ENCODE measurements at places on chromosomes 12 and 14.

DNA sequence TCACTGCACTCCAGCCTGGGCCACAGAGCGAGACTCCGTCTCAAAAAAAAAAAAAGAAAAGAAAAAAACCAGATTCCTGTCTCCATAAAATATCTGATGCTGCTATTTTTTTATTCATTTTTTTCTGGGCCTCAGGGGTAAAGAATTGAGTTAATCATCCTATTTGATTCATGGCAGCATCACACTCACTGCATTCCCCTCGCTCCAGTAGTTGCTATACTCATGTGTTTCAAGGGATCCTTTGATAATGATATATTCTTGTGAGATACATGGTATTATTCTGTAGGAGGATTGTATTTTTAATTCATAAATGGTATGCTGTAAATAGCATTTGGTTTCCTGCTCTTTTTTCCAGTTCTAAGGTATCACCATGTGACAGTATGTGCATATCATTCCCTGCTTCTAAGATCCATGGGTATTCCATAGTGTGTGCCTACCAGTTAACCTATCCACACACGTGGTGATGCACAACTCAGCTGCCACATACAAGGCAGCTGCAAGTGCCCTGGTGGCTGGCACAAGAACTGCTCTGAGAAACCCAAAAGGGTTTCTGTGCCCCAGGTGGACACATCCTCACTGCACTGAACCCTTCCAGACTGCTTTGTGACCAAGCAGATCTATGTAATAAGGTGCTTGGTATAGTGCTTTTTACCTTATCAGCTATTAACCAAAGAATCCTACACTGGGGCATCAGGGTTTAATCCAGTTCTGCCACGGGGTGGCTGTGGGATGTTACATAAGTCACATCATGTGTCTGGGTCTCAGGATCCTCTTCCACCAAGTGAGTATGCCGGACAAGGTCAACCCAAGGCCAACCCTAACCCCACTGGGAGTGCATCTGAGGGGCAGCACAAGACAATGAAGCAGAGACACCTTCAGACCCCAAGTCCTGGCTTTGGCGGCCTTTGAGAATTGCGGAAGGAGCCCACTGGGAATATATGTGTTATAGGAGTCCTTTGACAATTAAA, 74.6 kb downstream of the ZFP36L1 start:
- DNase-seq, result no peak

GRCh38 chr12:95607642-95608041, 56.4 kb upstream of the USP44 start:
- DNase-seq, result no peak

DNA sequence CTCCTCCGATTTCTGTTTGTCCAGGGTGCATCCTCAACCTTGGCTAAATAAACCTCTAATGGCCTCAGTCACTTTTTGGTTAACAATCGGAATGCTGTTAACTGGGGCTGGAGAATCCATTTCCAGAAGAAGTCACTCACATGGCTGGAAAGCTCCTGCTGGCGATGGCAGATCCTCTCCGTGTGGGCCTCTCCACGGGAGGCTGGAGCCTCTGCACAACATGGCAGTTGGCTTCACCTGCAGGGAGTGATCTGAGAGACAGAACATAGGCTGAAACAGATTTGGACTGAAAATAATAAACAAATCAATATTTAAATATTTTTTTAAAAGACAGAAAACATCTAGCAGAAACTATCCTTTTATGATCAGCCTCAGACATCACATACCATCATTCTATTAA, 66.8 kb upstream of the FICD start:
- DNase-seq, result no peak

DNA sequence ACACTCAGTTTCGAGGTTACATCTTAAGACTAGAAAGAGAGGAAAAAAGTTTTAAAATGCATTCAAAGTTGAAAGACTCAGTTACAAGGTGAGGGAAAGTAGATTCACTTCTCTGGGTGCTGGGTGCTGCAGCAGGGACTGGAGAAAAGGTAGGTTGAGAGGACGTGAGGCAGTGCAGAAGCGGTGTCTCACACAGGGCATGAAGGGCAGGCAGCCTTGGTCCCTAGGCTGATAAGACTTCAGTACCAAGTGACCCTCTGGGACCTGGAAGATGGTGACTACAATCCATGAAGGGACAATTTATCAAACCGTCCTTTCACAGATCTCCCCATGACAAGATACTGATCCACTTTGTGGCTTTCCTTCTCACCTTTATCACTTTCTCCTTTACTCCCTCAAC, 22.5 kb upstream of the UTP20 start:
- DNase-seq, result no peak

GRCh38 chr14:104805326-104805678, 4.4 kb downstream of the ZBTB42 start:
- no peak for DNase-seq

- no peak for DNase-seq
These were observed 8.1 kb upstream of the RIMKLB start for GRCh38 chr12:8689681-8690080.

- DNase-seq, result no peak
These were observed 17.0 kb downstream of the NAA25 start for GRCh38 chr12:112091563-112091962.

DNA sequence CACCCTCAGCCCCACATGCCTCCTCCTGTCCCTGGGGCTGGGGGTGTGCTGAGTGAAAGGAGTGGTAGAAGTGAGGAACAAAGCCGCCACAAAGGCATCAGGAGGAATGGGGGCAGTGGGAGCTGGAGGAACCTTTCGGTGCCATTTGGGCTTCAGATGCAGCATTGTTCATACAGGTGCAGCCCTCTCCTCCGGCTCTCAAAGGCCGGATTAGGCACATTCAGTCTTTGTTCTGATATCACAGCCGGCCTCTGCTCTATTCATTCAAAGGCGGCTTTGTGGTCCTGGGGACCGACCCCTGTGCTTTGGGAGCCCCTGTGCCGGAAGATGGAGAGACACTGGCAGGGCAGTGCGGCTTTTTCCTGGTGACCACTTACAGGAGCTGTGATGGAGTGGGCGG, 53.2 kb downstream of the SMOC1 start:
- DNase-seq, result no peak

DNA sequence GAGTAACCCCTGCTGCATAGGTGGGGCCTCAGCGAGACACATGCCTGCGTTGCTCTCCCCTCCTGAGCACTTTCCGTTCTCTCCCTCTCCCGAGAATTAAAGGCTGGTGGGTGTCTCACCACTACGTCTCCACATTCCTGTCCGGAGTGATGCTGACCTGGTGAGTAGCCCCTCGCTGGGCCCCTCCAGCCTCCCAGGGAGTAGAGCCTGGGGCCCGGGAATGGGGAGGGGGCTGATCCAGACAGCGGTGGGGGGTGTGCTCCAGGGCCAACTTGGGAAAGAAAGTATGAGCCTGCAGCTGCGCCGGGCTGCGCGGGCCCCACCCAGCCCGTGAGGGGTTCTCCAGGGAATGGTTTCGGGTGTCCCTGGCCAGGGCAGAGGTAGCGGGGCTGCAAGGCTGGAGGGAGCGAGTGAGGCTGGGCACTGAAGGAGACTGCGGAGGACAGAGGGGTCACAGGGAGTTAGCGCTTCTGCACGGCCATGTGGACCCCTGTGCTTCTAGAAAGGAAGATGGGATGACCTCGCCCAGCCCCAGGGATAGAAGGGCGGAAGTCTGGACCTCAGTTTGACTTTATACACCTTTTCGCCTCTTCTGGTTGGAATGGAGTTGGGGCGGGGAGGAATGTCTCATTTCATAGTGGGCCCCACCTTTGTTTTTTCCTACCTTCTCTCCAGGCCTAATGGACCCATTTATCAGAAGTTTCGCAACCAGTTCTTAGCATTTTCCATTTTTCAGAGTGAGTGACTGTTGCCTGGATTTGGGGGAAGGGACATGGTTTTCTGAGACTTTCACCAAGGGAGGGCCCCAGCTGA, 22.5 kb downstream of the RHOF start:
- no peak for DNase-seq

DNA sequence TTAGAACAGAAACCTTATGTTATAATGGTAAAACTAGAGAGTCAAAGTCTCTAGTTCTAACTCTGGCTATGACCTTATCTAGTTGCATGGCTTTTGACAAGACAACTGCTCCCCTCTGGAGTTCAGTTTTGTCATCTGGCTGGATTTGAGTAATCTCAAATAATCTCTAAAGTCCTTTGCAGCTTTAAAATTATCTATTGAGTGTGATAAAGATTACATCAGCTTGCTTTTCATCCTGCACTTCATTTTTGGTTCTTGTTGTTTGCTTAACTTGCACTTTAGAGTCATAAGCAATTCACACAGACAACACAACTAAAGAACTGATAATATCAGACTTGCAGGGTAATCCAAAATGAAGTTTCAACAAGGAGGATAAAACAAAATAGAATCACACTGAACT, 2.3 kb downstream of the AKAP5 start:
- DNase-seq, result no peak

GRCh38 chr12:94122591-94122990, 25.8 kb upstream of the PLXNC1 start:
- no peak for DNase-seq

DNA sequence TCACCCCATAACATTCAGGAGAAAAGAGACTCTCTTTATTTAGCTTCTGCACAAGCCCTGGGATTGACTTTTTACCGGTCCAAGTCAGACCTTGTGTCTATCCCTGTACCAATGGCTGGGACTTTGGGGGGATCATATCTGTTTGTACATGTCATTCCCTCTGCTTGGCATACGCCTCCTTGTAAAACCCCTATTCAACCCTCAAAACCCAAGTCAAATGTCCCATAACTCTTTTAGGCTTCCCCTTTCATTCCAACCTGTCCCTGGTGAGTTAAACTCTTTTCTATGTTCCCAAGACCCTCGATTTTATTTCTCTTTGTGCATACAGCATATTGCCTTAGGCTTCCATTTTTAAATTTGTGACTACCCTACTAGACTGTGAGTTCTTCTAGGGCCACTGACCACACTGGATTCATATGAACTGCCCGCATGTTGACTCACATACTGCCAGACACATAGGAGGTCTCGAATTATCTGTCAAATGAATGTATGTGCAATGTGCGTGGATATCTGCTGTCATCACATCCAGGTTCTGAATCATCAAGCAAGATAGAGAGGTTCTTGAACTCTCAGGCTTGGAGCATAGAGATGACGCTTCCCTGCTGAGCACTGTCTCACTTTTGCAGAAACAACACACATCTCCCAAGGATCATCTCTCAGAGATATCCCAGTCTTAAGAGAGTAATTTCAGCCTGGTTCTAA, 548.6 kb upstream of the TBX3 start:
- DNase-seq, result no peak

GRCh38 chr14:104593241-104593701, 11.3 kb downstream of the TMEM179 start:
- DNase-seq, result no peak

DNA sequence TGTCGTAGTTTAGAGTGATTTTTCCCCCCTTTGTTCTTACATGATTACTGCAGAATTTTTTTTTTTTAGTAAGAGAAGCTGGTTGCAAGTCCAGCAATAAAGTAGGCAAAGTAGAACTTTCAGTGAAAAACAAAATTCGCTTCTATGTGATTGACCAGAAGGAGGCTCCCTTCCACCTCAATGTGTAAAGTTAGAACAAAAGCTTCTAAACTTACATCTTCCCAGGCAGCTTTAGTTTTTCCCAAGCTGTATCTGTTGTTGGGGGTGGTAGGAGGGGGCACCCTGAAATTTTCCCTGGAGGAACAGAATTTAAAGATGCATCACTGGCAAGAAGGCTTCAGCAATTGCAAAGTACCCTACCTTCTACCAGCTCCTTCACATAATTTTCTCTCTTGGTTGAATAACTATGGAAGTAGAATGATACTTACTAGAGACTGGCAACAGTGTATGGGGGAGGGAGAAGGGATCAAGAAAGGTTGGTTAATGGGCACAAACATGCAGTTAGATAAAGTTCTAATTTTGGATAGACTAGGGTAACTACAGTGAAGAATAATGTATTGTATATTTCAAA, 87.3 kb upstream of the E2F7 start:
- no peak for DNase-seq

DNA sequence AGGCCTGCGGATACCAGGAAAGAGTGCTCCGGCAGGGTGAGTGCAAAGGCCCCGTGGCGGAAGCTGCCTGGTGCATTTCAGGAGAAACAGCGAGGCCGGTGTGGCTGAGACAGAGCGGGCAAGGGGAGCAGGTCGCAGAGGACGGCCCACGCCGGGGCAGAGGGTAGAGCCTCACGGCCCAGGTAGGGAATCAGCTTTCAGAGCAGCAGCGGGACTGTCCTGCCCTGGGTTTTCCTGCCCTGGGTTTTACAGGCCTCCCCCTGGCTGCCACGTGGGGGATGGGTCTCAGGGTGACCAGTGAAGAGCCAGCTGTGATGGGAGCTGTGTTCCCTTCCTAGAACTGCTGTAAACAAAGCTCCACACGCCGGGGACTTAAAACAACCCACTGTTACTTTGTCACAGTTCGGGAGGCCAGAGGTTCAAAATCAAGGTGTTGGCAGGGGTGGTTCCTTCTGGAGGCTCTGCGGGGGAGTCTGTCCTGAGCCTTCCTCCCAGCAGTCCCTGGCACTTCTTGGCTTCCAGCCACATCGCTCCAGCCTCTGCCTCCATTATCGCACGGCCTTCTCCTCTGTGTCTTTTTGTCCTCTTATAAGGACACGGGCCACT, 10.4 kb downstream of the NCOR2 start:
- no peak for DNase-seq

- DNase-seq, result no peak
These were observed 33.4 kb upstream of the SYNDIG1L start for GRCh38 chr14:74459289-74459946.

DNA sequence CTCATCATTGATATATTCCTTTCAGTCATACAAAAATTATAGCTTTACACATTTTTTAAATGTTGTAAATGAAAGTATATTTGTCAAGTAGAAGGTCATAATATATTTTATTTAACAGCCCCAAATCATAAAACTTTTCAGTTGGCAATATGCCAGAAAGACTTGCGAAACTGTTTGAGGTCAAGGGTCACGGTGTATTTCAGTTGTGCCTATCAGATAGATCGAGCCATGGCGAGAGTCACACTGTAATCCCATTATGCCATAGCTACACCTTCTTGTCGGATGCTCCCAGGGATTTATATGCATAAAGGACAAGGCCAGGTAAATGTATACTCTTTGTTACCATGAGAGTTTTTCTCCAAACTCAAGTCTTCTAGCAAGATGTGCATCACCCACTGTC, 26.7 kb upstream of the G2E3 start:
- DNase-seq, result no peak

GRCh38 chr14:81710232-81710845, 176.7 kb upstream of the SEL1L start:
- DNase-seq, result no peak

DNA sequence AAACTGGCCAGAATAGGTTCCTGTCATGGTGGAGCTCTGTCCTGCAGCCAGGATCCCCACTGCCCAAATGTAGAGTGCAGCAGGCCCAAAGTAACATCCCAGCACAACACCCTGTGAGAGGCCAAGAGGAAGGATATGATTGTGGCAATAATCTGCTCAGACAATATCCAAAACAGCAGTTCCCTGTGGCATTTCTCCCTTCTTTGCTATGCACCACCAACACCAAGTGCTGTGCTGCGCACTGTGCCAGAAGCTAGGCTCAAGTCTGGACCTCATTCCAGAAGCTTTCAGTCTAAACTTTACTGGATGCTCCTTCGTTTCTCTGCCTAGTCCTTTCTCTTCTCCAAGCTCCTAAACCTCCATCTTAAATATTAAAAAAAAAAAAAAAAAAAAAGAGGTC, 33.4 kb downstream of the SLC11A2 start:
- no peak for DNase-seq

- no peak for DNase-seq
These were observed 597.3 kb downstream of the NRXN3 start for GRCh38 chr14:78767436-78767835.
